ENCODE measurements at places on chromosomes 3 and 15.

- no peak for DNase-seq
These were observed 809 bp downstream of the NDUFAF3 start for GRCh38 chr3:49022688-49023171.

DNA sequence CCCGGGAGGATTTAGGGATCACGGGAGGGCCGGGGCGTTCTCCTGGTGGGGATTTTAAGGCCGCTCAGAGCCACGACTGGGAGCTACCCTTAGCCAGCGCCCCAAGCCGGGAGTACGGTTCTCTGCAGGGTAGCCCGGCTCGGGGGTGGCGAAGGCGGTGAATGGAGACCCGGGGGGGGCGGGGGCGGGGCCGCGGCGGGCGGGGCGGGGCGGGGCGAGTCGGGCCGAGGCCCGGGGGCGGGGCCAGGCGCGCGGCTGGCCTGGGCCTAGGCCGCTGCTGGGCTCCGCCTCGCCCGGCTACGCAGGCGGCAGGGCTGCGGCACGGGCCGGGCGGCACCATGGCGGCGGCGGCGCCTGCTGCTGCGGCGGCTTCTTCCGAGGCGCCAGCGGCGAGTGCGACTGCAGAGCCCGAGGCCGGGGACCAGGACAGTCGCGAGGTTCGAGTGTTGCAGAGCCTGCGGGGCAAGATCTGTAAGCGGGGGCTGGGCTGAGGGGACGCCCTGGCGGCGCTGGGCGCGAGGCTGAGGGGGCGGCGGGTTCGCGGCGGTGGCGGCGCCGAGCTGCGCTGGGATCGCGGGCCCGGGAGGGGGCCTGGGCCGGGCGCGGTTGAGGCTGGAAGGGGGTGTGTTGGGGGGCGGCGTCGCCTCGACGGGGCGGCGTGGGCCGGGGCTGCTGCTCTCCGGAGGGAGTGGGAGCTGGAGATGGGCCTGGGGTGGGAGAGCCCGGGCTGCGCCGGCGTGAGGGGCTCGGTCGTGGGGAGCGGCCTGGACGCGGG, at the start of gene RASA2:
TSS of gene RASA2 (plus strand) at position 282 of the 775 bp plus-strand sequence. CDS start at position 339, 57 bp downstream.
- peak; percentile 87 for DNase-seq

- no peak for DNase-seq
These were observed 142.4 kb downstream of the CHDH start for GRCh38 chr3:53703630-53704362.

- DNase-seq, result peak; percentile 73
These were observed 402 bp downstream of the WWTR1 start for GRCh38 chr3:149657321-149657925.

GRCh38 chr3:176911579-176911978, 285.7 kb downstream of the TBL1XR1 start:
- DNase-seq, result no peak

DNA sequence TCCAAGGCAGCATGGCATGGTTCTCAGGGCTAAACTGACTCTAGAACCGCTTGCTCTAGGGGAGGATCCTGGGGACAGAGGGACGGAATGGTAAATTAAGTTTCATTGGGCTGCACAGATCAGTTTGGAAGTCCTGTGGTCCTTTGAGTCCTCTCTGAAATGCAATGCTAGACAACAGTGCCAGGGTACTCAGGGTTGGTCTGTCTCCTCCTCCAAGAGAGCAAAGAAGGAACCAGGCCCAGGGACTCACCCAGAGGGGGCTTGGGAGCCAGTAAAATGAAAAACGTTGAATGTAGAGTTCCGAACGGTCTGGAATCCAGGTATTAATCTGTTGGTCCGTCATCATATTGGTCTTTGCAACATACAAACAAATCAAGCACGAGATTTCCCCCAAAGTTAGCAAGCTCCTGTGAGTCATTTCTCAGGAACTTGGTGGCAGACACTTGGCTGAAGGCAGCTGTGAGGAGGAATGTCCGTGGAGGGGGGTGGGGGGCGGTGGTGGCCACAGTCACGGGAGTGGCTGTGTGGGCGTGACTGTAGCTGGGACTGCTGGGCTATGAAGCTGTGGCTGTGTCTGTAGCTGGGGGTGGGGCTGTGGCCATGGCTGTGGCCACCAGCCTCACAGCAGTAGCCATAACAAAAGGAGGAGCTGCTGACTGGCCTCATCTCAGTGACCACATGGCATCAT, 361.0 kb downstream of the SHQ1 start:
- peak; percentile 74 for DNase-seq

GRCh38 chr15:29053006-29053405, 167.2 kb downstream of the APBA2 start:
- DNase-seq, result no peak

GRCh38 chr3:90062016-90062415, 954.6 kb downstream of the EPHA3 start:
- peak; percentile 14 for DNase-seq

GRCh38 chr3:114567771-114568170, 273.9 kb downstream of the TIGIT start:
- no peak for DNase-seq

- DNase-seq, result no peak
These were observed 135.0 kb downstream of the LRRK1 start for GRCh38 chr15:101054116-101054515.

- peak; percentile 78 for DNase-seq
These were observed 26.2 kb downstream of the POLR2M start for GRCh38 chr15:57732526-57733331.

GRCh38 chr3:17151598-17152373, 267.0 kb downstream of the PLCL2 start:
- DNase-seq, result no peak

All from Calu3 (cell line).